Right cardiac atrium (tissue), 5 donors: ENCODE measurements at places on chromosomes 3 and 15. TPM values are rescaled to one million over a fixed set of nuclear protein-coding genes. Genes with fewer than 3 reads are reported as not detected.

ARHGAP31 gene
- total RNA-seq, result 52.3 TPM

STAC gene
- total RNA-seq, result 0.31 TPM

ARL14 gene
- total RNA-seq, result not detected

RETNLB gene
- not detected for total RNA-seq

SERINC4 gene
- total RNA-seq, result 0.12 TPM

AGTR1 gene
- total RNA-seq, result 10.7 TPM

TM2D3 gene
- total RNA-seq, result 36.5 TPM

SPSB4 gene
- 9.7 TPM for total RNA-seq

GOLGA8S gene
- 0.86 TPM for total RNA-seq

EEF1AKMT4 gene
- total RNA-seq, result 1.4 TPM

MYRIP gene
- total RNA-seq, result 12.1 TPM

RHOV gene
- total RNA-seq, result not detected

CHDH gene
- 6.0 TPM for total RNA-seq

HES1 gene
- total RNA-seq, result 59.5 TPM

SLC22A13 gene
- total RNA-seq, result 0.29 TPM

SOX14 gene
- not detected for total RNA-seq

HIGD1A gene
- 251 TPM for total RNA-seq

UROC1 gene
- total RNA-seq, result not detected

SCN11A gene
- total RNA-seq, result not detected

AHSG gene
- 0.20 TPM for total RNA-seq

PRRT3 gene
- 2.0 TPM for total RNA-seq

LNP1 gene
- total RNA-seq, result 4.1 TPM

GOLGA8M gene
- total RNA-seq, result 4.0 TPM

SNX22 gene
- 114 TPM for total RNA-seq

LSAMP gene
- 3.7 TPM for total RNA-seq

THUMPD3 gene
- total RNA-seq, result 46.3 TPM

GRIP2 gene
- total RNA-seq, result 11.8 TPM

PRSS50 gene
- total RNA-seq, result not detected

NANOGP8 gene
- not detected for total RNA-seq

IQCF5 gene
- not detected for total RNA-seq

TBC1D21 gene
- total RNA-seq, result not detected

C3orf85 gene
- not detected for total RNA-seq

ALDH1L1 gene
- total RNA-seq, result 9.4 TPM

CTNNB1 gene
- 187 TPM for total RNA-seq
